ENCODE measurements at places on chromosomes 3 and 15.

GRCh38 chr3:68458581-68458980 lies 473.8 kb downstream of the TAFA4 start:
- no peak for DNase-seq

DNA sequence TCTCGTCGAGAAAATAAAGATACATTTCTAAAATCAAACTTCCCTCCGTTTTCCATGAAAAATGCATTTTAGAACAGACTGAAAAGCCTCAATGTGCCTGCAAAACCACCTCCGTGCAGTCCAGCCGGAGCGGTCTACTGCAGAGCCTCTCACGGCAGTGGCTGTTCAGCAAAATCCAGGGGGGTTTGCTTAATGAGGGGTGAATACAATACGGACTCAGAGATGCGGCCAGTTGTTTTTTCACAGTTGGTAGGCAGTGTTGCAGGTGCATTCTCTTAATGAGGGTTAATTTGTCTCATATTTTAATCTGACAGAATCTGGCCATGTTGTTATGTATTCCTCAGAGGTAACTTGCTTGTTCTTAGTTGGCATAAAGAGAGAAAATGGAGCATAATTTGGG lies 223.0 kb downstream of the EBLN2 start:
- no peak for DNase-seq

DNA sequence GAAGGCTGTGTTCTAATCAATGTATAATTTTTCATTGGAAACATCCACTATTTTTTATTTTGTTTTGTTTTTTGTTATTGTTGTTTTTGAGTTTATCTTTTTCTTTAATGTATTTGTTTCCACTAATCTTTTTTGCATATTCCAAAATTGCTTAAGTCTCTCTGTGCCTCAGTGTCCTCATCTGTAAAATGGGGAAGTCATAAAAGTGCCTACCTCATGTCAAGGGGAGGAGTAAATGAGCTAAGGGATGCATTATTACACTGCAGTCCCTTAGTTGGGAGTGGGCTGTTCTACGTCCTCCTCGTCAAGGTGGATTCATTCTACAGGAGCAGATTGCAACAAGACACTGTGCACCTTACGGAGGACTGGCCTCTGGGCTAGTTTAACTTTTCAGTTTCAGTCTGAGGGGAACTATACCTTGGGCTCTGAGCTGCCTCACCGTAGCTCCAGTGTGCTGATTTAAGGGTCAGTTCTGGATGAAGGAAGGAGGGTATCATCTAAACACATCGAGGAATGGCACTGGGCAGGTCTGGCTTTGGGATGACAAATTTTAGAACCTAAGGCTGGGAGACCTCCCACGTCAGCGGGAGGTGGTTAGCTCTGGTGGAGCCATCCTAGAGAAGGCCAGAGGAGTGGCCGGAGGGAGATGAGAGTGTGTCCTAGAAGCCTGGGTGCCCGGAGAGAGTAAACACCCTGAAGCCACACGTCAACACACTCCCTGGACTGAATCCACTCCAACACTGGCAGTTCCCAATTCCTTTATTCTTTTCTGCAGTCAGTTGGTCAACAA lies 5.1 kb upstream of the SRP14 start:
- DNase-seq = no peak

GRCh38 chr15:78397382-78397781 lies 40.6 kb upstream of the IREB2 start:
- no peak for DNase-seq

DNA sequence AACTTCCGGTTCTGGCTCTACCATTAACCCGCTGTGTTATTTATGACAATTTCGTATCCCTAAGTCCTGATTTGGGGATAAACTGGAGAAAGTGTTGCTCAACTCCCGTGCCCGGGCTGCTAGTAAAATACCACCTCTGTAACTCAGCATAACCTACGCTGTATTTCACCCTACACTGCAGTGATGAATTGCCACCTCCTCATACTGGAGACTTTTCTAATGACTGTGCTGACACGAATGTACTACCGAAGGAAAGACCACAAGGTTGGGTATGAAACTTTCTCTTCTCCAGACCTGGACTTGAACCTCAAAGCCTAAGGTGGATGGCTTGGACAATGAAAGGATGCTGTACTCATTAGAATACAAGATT lies 16.5 kb downstream of the SLC51A start:
- no peak for DNase-seq

- DNase-seq = no peak
These were observed 7.5 kb downstream of the CCNL1 start for GRCh38 chr3:157152438-157152837.

- no peak for DNase-seq
These were observed 19.2 kb downstream of the KLF13 start for GRCh38 chr15:31345606-31346366.
